ENCODE measurements at places on chromosomes 1 and 21.

DNA sequence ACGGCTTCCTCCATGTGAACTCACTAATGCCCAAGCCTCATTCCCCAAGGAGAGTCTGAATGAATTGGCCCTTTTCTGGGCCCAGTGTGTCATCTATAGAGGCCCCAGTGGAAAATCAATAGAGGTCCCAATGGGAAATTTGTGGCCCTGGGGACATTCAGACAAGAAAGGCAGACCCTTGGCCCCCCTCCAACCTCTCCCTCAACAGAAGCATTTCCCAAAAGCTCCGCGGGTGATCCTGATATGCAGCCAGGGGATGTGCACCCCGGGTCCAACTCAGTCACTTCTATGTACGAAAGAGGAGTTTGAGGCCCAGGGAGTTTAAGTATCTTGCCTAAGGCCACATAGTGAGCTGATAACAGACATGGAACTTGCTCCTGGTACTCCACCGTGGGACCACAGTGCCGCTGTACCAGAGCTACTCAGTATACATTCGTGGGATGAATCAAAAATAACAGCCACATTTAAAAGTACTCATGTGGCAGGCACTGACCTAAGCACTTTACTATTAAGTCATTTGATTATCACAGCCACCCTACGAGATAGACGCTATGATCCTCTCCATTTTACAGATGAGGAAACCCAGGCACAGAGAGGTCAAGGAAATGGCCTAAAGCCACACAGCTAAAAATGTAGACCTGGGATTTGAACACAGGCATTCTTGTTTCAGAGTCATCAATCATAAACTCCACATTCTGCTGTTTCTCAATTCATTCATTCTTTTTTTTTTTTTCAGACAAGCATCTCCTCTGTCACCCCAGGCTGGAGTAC is 8.5 kb downstream of the EPHA2 start:
- no peak for DNase-seq

DNA sequence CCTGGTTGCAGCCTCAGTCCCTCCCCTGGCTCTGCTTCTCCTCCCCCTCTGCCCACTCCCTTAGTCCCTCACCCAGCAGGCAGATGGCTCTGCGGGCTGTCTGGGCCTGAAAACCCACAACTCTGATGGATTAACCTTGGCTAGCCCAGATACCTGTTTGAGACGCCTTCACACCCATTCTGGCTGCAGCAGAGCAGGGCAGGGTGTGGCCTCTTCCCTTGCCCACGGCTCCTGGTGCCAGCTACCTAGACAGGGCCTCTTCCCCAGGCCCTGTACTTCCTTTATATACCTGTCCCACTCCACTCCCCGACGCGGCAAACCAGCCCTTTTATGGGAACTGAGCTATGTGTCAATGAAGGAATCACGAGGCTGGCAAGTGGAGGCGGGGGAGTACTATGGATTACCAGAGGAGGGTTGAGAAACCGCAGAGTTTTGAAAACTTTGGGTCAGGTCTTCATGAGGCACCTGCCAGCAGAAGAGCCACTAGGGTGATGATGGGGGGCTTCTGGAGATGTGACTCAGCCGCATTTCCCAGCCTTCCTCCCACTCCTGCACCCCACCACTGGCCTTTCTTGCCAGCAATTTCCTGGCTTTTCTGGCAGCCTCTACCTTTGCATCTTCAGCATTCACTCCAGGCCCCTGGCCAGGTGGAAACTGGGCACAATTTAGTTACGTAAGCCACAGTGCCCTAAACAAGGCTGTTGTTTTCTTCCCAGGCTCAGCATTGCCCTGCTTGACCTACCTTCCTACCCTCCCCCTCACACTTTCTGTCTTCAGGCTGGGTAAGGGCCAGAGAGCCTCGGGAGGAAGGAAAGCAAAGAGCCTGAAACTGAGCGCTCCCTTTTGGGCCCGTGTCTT is at the start of gene CHI3L1:
Gene CHI3L1 (minus strand): TSS at position 259 of the 858 bp plus-strand sequence. CDS start 81 bp downstream, at position 178.
- DNase-seq: no peak

DNA sequence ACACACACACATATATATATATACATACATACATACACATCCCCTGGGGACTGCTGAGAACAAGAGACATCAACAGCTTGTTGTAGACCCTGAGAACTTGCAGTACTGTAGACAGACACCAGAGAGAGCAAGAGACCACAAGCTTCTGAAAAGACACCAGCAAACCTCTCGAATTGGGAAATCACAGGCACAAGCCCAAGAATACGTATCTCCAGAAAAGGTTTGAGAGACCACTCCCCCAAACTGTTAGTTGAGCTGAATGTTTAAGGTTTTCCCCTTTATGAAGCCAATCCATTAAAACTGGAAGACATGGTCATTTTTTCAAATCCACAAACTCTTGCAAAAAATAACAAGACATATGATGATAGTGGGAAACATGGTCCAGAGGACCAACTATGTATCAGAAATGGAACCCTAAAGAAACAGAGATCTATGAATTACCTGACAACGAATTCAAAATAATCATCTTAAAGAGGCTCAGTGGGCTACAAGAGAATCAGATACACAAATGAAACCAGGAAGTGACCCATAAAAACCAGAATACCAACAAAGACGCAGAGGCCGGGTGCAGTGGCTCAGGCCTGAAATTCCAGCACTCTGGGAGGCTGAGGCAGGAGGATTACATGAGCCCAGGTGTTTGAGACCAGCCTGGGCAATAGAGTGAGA is 45.1 kb downstream of the SLC2A1 start:
- no peak for DNase-seq

GRCh38 chr1:201721082-201722049 is 107.6 kb upstream of the IPO9 start:
- DNase-seq: no peak

DNA sequence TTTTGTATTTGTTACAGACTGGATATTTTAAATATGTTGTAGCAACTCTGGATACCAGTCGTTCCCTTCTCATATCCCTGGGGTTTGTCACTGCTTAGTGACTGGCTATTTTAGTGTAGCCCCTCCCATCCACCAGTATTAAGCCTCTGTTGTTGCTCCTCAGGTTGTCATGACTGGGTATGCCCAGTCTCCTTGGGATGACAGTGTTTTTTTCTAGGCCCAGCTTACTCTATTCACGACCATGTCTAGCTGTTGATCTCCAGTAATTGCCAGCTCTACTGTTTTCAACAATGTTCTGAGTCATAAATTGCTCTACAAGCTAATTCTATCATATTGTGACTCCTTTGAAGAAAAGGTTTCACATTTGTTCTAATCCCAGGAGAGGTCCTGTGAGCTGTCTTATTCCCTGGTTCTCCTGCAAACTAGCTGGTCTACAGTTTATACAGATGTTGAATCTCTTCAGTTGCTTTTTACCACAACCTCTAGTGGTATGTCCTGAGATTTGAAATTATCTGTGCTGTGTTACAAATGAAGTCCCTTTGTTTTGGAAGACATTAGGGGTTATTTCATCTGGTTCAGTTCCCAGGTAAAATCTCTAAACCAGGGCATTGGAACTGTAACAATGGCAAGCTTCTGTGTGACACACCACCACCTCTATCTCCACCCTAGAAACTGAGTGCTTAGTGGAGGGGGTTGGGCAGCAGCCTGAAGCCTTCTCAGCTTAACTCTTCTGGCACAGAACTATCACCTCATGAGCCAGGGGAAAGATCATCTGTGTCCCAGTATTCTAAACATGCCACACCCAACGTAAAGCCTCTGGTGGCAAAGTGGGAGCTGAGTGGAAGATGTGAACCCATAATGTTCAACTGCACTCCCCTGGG is 124.6 kb downstream of the TRIM33 start:
- no peak for DNase-seq

- peak; percentile 30 for DNase-seq
Measured at GRCh38 chr1:144101397-144102045, 129.7 kb upstream of the FAM72C start.

DNA sequence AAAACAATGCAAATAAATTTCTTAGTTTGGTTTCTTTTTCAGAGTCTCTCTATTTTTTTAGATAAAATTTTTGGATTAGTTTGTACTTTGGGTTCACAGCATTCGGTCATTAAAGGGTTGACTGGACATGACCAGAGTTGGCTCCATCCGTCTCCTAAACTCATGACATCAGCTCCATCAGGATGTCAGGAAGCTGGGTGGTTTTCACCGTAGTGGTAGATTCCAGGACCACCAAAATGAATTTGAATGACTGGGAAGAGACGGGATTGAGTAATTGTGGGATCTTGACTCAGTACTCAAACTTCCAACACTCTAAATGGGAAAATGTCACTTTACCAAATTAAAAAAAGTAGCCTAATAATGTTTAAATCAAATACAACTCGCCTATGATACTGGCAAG is 279.2 kb upstream of the DUSP10 start:
- no peak for DNase-seq

DNA sequence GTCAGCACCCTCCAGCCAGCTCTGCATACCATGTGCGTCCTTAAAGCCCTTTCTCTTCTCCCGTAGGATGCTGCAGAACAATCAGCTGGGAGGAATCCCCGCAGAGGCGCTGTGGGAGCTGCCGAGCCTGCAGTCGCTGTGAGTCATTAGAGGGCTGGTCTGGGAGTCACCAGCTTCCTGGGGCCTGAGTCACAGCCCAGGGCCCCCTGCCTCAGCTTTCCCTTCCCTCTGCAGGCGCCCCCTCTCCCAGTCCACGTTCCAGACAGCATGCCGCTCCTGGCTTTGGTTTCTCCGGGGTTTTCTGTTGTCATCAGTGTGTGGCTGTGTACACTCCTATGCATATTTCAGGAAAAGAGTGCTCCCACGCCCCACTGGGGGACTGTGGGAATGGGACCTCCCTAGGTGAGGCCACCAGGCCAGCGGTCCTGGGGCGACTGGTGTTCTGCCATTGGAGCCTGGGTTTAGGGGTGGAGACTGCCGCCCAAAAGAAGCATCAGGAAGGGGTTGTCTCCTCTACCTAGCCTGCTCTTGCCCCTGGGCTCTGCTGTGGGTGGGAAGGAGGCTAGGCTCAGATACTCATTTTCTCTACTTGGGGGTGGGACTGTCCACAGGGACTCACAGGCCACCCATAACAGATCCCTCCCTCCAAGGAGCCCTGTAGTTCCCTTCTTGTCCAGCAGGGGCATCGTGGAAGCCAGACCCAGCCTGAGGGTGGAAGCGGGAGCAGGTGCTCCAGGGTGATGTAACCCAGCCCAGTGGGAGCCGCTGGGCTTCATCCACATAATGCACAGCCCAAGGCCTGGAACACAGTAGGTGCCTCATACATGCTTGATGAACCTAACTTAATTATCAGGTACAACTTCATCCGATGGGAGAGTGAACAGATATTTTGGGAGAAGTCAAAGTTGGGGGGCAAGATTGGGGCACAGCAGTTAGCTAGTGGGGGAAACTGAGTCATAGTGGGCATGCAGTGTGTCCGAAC is 42.5 kb downstream of the LGR6 start:
- DNase-seq: peak; percentile 79

DNA sequence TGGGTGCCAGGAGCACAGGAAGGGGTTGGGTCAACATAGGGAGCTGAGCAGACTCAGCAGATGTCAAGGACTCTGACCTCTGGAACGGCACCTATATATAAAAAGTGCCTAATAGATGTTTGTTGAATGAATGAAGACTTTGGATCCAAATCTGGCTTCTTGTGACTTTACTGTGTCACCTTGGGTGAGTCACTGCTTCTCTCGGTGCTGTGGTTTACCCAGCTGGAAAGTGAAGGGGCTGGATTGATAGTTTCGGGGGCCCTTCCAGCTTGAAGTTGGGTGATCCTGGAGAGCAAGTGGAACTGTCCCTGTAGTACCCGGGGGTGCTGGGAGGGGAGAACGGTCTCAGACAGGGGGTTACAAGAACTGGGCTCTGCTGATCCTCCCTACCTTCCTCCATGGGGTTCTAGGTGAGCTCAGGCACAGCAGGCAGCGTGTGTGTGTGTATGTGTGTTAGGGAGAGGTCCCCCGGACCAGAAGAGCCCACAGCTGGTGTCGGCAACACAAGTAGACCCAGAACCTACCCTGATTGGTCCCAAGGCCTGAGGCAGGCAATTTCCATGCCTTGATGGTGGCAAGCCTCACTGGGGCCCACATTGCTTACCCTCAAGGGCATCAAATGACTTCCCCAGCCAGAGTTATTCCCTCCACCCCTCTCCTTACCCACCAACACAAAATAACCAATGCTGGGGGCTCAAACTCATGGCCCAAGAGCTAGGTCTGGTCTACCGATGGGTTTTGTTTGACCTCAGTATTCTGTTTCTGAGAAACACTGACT is 5.5 kb upstream of the PADI1 start:
- peak; percentile 23 for DNase-seq

- DNase-seq: no peak
Measured at GRCh38 chr1:154346276-154346917, 21.1 kb downstream of the ATP8B2 start.

- peak; percentile 28 for DNase-seq
Measured at GRCh38 chr21:45532826-45533360, 9.3 kb downstream of the SLC19A1 start.

DNA sequence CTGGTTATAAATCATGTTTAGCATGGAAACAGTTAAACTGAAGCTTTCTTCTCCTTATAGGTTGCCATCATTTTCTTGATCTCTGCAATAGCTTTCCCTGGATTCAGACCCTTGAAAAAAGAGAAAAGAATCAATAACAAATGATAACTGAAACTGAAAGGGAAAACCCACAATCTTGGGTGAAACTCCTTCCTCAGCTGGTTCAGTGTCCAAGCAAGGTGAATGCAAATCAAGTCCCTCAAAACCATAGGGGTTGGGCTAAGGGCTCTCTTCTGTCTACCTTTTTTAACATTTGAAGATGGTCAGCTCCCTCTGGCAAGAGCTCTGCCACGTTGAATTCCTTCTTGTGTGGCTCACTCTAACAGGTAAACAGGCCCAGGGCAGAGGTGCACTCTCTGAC is 7.1 kb upstream of the ATP13A2 start:
- no peak for DNase-seq

GRCh38 chr1:36455386-36455785 is 5.1 kb upstream of the OSCP1 start:
- DNase-seq: no peak

- DNase-seq: no peak
Measured at GRCh38 chr1:117636637-117637425, 31.0 kb downstream of the TENT5C start.

DNA sequence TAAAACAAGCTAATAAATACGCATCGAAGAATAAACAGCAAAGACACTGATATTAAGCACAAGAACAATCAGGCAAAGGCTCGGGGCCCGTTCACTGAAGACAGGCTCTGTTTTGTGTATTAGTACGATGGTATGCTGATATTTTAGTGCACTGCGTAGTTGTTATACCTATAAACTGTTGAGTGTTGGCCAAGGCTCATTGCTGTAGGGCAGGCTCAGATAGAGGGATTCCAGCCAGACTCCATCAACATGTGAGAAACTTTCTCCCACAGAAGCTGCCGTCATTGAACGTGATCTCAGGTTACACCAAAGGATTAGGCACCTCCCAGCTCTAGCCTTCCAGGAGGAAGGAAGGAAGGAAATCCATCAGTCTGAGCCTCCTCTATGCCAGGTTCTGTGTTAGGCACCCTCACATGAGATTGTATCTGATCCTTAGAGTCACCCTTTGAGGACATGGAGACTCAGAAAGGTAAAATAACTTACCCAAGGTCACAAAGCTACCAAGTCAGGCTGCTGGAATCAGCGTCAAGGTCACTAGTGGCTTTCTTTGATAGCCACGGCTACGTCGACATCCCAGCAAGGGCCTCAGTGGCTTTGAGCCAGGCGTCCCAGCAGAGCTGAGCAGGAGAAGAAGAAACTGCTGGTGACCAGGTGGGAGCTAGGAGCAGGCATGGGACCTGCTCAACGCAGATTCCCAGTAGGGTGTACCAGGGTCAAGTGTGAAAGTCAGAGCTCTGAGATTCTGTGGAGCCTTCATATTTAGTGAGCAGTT is 14.8 kb downstream of the BCAR3 start:
- DNase-seq: no peak

GRCh38 chr1:21655748-21656147 is 13.4 kb downstream of the RAP1GAP start:
- no peak for DNase-seq
